ENCODE measurements at places on chromosomes 3 and 15.
A peak's percentile ranks its signal among the peaks of the same experiment; 100 is the strongest.

DNA sequence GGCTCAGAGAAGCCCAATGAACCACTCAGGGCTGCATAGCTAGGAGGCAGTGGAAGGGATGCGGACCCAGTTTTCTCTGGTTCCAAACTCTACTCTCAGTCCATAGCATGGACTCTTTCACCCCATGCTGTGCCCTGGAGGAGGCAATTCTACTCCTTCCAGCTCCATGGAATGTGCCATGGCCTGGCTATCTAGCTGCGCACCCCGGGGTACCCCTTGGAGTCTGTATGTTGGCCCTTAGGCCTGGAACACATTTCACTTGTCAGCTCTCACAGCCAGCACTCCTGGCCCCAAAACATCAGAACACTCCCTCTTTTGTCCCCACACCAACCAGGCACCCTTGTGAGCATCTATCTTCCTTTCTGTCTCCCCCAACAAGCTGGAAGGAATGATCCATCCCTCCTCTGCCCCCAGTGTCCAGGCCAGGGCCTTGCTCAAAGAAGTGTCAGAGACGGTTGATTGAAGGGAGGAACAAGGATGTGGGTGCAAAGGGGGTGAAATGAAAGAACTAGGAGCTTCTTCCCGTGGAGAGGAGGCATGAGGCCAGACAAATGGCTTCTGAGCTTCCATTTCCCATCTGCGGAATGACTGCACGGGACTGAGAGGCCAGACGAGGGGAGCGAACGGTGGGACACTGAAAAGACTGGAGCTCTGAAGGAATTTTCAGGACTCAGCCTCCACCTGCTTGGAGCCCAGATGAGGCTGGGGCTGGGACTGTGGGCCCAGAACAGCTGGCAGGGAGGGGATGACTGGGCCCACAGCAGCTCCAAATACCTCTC is 2.8 kb downstream of the PRSS50 start:
- DNase-seq: no peak

DNA sequence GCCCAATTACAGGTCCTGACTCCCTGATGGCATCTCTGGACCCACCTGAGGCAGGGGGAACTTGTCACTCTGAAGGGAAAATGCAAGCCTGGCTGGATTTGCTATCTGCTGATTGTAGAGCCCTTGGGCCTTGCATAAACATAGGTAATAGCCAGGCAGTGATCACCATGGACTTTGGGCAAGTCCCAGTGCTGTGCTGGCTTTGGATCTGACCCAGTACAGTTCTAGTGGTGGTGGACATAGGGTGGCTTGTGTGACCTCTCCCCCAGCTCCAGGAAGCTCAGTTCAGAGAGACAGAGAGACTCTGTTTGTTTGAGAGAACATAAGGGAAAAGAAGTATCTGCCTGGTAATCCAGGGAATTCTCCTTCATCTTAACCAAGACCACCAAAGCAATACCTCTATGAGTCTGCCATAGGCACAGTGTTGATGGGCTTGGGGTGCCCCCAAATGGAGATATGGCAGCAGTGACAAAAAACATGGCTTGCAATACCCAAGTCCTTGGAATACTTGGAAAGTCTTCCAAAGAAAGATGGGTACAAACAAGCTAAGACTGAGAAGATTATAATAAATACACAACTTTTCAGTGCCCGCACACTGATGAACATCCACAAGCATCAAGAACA is 348.5 kb downstream of the PYDC2 start:
- DNase-seq: no peak

- DNase-seq: no peak
Observed at GRCh38 chr15:62297522-62297921, 132.4 kb upstream of the C2CD4B start.

- DNase-seq: no peak
Observed at GRCh38 chr3:80215191-80215590, 447.4 kb upstream of the ROBO1 start.

GRCh38 chr3:125129512-125129997 is 73.8 kb upstream of the HEG1 start:
- peak; percentile 99 for DNase-seq

DNA sequence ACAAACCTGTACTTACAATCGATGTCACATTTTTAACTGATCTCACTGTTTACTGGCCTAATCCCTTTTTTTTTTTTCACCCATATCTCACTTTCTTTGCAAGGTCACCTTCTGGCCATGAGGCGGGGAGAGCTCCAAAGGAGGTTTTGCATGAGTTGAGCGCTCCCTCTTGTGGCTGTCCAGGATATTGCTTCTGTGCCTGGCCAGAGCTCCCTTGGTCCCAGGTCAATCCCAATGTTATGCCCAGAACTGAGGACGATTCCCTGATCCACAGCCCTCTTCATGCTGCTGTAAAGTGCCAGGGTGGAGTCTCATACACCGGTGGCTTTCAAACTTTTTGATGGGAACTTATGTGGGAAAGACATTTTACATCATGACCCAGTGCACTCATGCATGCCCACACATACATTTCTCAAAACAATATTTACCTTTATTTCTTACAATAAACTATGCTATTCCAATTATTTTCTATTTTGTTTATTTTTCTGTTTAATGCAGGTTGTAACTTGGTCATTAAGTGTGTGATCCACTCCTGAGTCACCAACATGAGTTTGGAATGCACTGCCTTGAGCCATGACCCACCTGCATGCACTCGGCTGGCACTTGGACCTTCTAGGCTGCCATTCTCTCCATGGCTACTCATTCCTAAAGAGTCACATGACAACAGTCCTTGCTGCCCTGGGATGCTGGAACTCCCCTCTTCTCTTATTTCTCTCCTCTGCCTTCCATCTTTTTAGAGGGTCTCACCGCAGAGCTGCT is 9.6 kb upstream of the SST start:
- DNase-seq: no peak

DNA sequence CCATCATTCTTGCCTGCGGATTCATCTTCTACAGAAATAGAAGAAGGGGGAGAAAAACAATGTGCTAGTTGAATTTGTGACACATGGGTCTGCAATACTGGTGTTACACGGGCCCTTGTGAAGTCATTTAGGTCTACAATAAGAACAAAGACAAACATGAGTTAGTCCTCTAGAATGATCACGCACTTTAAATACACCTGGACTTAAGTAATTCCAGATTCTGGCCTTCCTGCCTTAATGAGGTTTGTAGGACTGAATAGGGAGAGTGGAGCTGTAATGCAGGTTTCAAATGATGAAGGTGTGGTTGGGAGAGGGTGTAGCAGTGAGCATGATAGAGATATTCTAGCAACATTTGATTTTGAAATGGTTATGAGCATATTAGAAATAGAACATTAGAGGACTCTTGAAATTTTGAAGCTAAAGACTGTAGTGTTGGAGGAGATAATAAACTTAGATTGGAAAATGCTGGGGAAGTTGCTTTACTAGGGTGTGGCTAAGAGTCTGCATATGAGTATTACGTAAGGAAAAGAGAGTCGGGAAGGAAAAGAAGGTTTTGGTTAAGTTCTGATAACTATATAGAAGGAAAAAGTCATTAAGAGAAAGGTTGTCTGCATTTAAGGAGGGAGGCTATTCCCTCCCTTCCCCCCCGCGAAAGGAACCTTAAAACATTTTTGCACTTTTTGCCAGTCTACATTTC is 606 bp downstream of the EIF2A start:
- DNase-seq: no peak

Data from fibroblast of skin of left biceps (primary cell).